Stimulated activated CD4-positive, alpha-beta T cell treated with anti-CD3 and anti-CD28 coated beads, Interleukin-4, amount 100 ng/mL, for 24 hours (primary cell): ENCODE measurements at places on chromosomes 4 and X.
A peak's percentile ranks its signal among the peaks of the same experiment; 100 is the strongest.

GRCh38 chr4:30903502-30904214 lies 183.5 kb downstream of the PCDH7 start:
- no peak for DNase-seq

DNA sequence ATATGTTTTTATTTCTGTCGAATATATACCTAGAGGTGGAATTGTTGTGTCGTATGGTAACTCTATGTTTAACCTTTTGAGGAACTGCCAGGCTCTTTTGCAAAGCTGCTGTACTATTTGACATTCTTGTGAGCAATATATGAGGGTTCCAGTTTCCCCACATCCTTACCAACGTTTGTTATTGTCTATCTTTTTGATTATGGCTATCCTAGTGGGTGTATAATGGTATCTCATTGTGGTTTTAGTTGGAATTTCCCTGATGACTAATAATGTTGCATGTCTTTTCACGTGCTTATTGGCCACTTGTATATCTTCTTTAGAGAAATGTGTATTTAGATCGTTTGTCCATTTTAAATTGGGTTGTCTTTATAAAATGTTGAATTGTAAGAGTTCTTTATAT lies 24.5 kb downstream of the REPS2 start:
- DNase-seq = no peak

DNA sequence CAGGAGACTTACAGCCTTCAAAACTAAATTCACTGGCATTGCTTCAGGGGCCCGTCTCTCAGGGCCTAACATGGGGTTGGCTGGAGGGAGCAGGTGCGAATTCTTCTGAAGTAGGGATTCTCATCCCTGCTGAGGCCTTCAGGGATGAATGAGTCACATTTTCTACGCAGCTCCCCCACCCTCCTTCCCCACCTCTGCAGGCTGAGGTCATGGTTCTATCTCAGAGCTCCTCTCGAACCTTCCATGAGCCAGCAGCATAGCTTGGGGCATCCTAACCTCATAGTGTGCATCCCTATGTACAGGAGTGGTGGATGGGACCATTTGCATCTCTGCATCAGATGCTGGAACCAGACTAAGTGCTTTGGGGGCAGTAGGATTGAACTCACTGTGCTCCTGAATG lies 309.2 kb downstream of the EVC2 start:
- DNase-seq = no peak

DNA sequence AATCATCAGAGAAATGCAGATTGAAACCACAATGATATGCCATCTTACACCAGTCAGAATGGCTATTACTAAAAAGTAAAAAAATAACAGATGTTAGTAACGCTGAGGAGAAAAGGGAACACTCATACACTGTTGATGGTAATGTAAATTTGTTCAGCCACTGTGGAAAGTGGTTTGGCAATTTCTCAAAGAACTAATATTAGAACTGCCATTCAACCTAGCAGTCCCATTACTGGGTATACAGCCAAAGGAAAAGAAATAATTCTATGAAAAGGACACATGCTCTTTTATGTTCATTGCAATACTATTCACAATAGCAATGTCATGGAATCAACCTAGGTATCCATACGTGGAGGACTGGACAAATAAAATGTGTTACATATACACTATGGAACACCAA lies 566.3 kb downstream of the STPG2 start:
- DNase-seq = no peak

DNA sequence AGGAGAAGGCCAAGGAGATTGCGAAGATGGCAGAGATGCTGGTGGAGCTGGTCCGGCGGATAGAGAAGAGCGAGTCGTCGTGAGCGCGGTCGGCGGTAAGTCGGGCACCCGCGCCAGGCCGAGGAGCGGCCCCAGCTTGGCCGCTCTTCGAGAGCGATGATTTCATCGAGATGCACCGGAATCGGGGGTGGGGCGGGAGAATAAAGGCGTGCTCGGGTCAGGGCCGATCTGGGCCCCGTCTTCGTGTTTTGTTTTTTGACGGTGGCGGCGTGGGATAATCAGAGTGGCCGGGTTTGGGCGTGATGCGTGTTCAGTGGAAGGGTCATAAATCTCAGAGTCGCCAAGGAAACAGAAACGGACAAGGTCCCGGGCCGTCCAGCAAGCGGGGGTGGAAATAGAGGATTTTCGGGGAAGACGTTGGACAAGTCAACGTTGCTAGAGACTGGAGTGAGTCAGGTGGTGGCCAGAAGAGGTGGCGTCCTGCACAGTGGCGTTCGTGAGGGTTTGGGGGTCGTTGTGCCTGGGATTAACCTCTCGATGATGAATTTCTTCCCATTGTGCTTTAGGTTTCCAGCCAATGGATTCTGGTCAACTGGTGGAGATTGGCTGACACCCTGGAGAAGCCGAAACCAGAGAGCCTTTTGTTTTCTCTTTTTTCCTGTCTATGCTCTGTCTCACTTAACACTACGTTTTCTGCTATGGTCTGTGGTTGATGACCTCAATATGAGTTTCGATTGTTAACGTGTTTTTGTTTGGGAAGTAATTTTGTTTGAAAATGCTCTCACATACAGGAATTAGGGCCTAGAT lies 882 bp downstream of the MRFAP1 start:
- peak; percentile 47 for DNase-seq

DNA sequence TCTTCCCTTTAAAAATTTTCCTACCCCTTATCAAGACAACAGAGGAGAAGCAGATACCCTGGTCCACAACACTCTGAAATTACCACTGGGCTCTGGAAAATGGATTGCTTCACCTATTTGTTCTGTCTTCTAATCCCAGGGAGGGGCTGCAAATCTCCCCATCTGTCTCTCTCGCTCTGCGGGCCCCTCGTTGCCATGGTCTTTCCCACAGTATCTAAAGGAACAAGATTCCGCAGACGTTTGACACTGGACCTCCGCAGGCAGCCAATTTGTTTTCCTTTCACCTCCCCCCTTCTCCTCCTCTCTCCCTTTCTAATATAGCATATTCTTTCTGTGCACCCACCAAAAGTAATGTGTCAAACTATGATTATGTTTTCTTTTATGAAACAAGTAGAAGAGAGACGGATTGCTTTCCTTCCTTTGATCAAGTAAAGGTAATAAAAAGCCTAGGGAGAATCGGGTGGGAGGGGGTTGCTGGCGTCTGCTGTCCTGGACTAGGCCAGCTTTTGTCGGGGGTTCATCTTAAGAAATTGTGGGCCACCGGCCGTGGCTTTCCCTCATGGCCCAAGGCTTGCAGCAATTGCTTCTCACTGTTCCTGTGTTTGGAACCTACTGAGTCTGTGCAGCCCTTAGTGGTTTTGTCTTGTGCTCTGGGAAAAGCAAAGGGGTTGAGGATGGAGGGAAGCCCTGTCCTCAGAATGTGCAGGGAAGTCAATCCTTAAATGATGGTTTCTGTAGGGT lies 81.0 kb downstream of the MGST2 start:
- DNase-seq = no peak
